ENCODE measurements at places on chromosomes 7 and 10.

DNA sequence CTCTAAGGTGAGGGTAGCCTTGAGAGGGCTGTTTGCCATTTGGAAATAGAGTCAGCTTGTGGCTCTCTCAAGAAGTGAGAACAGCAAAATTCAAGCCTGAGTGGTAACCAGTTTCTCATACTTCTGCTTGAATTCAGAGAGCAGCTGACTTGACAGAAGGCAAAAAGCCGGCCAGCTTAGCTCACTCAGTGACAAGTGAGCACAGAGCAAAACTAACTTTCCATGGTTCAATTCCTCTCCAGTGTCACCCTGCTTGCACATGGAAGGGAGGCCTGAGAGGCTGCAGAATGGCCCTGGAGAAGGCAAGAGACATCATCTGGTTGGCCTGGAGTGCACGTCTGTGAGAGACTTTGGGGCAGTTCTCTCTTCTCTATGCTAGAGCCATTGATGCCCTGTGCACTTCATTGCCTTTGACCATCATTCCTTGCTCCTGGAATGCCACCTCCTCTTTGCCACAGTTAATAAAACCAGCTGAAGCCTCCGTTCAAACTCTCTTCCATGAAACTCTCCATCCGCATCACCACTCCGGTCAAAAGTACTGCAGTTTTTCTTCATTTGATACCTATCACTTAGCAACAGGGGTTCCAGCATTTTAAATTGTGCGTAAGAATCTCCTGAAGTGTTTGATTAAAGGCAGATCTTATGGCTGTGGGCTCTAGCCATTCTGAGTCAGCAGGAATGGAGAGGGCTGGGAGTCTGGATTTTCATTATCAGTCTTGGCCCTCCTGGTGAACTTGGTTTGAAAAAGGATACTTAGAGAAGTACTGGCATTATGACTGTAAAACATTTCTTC is 69.8 kb upstream of the PIK3CG start:
- no peak for DNase-seq

DNA sequence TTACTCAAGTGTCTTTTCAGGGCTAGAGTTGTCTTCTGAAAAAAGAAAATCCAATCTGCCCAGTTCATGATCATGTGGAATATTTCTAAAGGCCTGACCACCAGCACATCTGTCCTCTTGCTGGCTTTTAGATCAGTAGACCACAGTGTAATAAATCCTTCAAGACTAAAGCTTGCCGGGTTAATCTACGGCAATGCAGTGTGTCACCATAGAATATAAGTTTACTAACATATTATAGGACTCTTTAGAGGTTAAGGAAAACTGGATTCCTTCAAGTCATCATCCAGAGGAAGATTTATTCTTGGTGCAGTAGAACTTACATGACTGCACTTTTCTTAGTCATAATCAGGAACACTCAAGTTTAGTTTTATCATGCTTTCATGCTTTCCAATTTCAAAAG is 349.5 kb downstream of the SEMA3D start:
- no peak for DNase-seq

DNA sequence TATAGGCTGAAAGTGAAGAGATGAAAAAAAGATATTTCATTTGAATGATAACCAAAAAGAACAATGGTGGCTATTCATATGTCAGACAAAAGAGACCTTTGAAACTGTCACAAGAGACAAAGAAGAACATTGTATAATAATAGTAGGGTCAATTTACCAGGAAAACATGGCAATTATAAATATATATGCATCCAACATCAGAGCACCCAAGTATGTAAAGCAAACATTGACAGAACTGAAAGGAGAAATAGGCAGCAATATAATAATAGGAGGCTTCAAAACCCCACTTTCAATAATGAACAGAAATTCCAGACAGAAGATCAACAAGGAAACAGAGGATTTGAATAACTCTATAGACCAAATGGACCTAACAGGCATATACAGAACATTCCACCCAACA is 876.2 kb downstream of the GRID1 start:
- no peak for DNase-seq

GRCh38 chr7:43868681-43869005 is 674 bp downstream of the MRPS24 start:
- no peak for DNase-seq

DNA sequence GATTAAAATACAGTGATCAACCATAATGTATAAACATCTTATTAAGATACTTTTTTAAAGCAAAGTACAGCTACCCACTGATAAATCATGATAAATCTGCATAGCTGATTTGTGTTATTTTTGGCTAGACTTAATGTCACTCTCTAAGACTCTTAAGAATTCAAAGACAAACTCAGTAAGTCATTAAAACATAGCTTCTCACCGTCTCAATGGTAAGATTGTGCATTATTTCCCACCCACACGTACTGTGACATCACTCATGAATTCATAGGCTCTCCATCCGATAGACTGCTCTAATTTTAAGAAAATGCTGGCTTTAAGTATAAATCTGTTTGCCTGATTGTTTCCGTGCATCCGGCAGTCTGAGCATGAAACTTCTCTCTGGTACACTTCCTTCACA is 266.1 kb downstream of the GLI3 start:
- DNase-seq, result no peak

DNA sequence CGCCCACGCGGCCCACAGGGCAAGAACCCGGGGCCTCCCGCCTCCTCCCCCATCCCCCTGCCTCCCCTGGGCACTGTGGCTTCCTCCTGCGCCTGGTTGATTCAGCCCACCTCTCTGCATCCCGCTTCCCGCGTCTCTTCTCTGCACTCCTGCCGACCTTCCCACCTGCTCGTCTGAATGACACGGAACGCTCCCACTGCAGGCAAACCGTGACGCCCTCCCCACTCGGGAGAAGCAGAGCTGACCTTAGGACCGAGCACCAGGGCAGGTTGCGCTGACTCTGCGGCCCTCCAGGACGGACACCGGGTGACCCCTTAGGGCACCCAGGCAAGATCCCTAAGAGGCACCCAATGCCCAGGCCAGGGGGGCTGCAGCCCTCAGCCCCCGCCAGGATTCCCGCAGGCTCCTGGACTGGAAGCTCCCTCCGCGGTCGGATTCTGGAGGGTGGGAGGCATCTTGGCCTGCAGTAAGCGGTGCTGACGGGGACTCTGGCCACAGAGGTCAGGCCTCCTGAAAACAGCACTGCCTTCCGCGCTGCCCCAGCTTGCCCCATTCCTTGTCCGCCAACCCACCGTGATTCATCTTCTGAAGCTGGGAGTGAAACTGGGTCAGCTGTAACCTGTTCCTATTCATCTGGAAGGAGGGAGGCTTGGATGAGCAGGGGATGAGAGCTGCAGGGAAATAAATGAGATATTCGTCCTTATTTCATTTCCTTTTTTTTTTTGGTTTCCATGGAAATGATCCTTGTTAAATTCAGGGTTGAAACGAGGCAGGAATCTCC is 990 bp downstream of the CALML3 start:
- no peak for DNase-seq

DNA sequence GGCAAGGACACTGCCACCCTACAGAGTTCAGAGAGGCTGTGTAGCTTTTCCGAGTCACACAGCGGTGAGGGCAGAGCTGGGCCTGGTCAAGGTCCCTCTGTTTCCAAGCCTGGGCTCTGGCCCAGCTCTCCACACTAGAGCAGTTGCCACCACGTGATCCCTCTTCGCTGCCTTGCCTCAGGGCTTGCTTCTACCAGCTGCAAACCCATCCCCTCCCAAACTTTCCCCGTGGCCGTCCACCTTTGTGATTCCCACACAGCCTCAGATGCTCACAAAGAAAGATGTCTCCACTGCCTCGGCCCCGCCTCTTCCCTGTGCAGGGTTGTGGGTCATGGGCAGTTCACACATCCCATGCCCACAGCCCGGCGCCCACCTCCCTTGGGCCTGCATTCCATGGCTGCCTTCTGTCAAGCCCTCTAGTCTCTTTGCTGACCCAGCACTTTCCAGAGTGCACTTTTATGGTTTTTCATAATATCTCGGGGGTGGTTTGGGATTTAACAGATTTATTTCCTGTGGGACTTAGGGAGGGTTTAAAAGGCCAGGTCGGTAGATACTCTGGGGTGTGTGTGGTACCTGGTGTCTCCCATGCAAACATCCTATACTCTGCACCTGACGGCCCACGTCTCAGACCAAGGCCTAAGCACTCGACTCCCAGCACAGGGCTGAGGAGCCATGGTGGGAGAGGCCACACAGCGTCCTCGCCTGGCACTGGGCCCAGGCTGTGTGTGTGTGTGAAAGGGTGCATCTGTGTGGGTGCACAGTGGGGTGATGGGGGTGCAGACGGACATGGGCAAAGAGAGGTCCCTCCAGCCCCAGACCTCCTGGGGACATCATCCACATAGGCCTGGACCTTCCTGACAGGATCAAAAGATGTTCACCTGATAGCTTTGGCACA is 59.6 kb downstream of the PKD1L1 start:
- DNase-seq, result no peak

DNA sequence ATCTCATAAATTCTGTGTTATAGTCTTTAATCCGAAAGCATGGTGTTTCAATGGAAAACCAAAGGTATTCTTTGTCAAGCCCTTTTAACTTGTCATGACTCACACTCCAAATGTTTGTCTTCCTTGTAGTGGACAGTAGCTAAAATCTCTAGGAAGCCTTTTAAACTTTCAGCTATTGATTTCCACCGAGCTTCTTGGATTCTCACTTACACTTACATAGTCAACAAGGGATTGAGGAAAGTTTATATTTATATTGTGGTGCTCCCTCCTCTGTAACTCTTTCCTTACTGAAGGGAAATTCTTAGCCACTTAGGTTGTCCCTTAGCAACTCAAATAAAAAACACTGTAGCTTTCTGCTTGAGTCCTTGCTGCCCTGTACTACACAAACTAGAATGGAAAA is 31.2 kb upstream of the GPR37 start:
- no peak for DNase-seq

- DNase-seq, result no peak
These were observed 219.1 kb downstream of the TAX1BP1 start for GRCh38 chr7:27958933-27959548.

GRCh38 chr7:148790131-148790726 is 91.5 kb downstream of the CUL1 start:
- DNase-seq, result no peak

DNA sequence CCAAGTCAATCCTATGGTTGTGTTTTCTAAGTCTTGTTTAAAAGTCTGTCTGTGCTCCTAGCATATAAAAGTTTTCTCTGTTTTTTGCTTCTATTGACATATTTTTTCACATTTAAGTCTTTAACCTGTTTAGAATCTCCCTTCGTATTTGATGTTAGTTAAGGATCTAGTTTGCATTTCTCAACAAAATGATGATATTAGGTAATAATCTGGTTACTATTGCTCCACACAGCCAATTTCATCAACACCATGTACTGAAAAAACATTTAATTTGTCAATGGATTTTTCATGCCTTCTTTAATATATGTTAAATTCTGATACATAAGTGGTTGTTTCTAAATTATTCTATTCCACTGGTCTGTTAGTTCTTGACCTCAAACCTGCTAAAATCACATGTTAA is 17.5 kb upstream of the TSGA13 start:
- no peak for DNase-seq

- no peak for DNase-seq
These were observed 953.3 kb downstream of the XPNPEP1 start for GRCh38 chr10:108970016-108970415.

DNA sequence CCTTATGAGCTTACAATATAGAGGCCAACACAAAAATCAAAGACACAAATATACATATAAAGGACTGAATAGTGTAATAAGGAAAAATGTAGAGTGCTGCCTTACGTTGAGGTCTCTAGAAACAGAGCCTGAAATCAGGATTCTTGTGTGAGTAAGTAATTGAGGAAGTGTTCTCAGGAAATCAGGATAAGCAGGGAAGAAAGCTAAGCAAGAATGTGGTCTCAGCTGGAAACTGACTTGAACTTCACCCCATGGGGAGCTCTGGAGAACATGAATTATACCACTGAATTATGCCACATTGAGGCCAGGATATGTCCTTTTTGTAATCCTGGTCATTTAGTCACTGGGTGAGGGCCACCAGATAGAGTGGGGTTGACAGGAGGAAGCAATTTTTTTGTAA is 191.9 kb downstream of the ETV1 start:
- no peak for DNase-seq

GRCh38 chr7:36863901-36864701 is 139.8 kb upstream of the AOAH start:
- no peak for DNase-seq

DNA sequence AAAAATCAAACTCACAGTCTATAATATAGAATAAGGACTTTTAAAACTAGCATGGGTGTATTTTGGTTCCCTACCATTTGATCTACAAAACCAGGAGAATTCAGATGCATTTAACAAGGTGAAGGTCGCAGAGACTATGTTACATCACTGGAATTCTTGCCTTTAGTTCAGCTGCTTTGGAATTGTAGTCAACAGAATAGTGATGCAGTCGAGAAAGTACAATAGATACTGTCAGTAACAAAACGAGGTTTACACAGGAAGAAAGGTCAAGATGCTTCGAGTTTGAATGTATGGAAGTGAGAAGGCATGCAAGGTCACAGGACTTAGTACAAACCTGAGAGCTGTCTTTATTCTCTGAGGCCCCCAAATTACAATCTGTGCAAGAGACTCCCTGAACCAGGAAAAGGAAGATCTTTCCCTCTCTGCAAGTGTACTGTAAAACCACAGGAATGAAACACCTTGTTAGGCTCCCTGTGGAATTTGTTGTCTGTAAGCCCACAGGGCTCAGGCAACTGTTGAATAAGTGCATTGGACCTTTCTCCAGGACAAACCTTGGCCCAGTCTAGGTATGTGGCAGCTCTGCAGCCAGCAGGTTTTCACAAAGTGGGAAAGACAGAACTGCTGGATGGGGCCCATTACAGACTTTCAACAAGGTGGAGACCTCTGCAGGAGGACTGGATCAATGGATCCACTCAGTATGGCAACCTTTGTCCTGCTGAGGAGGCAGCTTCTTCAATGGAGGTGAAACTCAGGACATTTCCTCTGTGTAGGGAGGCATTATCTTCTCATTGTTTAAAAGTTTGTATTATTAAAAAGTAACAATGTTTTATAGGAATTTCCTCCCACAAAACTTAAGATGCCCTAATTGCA is 101.1 kb upstream of the GSDME start:
- no peak for DNase-seq

DNA sequence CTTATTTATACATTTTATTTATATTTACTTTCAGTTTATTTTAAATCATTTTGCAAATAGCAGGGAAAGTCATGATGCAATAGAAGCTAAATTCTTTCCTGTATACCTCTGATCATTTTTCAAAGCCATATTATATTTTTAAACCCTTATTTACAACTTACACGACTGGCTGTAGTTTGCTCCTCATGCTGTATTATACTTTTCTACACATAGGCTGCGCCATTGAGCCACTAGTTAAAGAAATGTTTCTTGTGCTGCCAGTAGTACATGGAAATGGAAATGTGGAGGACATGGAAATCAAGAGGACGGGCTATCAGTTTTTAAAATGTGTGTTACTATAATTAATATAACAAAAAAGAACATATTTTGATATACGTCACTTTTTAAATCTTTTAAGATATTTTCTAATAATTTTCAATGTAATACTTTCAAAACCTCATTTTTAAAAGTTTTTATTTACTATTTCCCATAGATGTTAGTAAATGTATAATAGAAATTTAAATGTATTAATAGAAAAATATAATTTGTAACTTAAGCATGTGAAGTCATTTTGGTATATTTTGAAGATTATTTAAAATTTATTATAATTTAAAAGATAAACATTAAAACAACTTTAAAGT is 118.5 kb downstream of the VTI1A start:
- peak; percentile 58 for DNase-seq

- DNase-seq, result no peak
These were observed 12.8 kb downstream of the CDHR3 start for GRCh38 chr7:105975770-105976417.

- no peak for DNase-seq
These were observed 9.3 kb upstream of the PNLIPRP3 start for GRCh38 chr10:116418389-116418788.

GRCh38 chr10:109698882-109699664 is 224.2 kb downstream of the XPNPEP1 start:
- no peak for DNase-seq

GRCh38 chr7:80279760-80280159 is 145.1 kb downstream of the GNAI1 start:
- DNase-seq, result no peak

Measured in cerebellar cortex (tissue), 1 donor.